ENCODE measurements at places on chromosomes 4 and X.

- DNase-seq: peak; percentile 31
Measured at GRCh38 chrX:150482537-150483206, 85.7 kb upstream of the MTM1 start.

- no peak for DNase-seq
Measured at GRCh38 chr4:172124656-172125308, 311.6 kb downstream of the GALNTL6 start.

DNA sequence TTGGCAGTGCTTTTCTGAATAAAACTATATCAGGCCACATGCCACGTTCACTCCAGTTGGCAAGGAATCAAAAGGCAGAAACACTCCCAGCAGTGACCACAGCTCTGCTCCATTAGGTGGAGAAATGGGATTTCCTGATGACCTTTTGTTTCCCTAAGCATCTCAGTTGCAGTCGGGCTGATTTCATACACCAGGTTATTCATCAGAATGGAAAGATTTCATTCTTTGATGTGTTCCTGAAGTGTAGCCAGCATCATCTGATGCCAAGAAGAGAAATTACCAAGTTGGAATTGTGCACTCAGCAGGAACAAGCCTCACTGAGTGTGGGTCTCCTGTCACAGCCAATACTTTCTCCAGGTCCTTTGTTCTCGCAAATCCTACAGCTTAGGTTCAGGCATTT, 193.7 kb downstream of the SPATA18 start:
- no peak for DNase-seq

DNA sequence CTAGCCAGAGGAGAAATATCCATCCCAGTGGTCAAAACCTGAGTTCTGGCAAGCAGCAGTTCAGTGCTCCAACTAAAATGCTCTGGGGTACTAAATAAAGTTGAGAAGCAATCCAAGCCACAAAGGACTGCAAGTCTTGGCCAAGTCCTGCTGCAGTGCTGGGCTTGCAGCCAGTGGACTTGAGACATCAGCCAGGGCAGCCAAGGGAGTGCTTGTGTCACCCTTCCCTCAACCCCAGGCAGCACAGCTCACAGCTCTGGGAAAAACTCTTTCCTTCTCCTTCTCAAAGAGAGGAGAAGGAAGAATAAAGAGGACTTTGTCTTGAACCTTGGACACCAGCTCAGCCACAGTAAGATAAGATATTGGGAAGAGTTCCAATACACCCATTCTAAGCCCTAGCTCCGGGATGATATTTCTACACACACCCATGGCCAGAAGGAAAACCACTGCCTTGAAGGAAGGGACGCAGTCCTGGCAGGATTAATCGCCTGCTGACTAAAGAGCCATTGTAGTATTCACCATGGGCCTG, 99.8 kb downstream of the PTCHD1 start:
- peak; percentile 0 for DNase-seq

DNA sequence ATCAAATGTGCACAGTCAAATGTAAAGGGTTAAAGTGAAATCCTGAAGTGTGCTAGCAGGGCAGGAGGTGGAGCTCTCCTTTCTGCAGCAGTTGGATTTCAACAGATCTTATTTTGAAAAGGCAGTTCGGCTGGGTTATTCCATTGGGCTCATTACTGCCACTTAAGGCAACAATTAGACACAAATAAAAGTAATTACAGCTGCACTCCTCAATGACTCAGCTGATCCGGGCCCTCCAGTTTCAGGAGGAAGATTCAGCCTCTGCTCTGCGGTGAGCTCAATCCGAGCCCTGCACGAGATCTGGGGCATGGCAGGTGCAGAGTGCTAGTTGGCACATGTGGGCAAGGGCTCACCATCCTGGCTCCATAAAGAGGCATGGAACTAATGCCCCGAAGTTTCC, 85.4 kb downstream of the PHKA2 start:
- no peak for DNase-seq

DNA sequence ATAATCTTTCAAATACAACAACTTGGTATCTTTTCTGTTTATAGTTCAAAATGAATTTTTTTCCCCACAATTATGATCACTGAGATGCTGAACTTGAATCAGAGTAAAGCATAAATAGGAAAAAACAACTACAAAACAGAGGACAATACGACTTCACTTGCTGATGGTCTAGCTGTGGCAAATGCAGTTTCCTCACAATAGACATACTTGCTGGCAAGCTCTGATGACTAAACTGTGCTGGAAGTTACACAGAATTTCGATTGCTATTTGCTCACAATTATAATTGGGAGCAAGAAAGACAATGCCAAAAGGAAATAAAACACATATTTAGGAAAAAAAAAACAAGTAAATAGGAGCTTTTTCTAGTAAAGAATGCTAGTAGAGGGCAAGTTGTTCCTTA, 14.7 kb downstream of the VEGFC start:
- no peak for DNase-seq

- peak; percentile 73 for DNase-seq
Measured at GRCh38 chr4:23789762-23790161, 100.1 kb downstream of the PPARGC1A start.

GRCh38 chrX:136061696-136062095, 76.5 kb downstream of the SLC9A6 start:
- no peak for DNase-seq

DNA sequence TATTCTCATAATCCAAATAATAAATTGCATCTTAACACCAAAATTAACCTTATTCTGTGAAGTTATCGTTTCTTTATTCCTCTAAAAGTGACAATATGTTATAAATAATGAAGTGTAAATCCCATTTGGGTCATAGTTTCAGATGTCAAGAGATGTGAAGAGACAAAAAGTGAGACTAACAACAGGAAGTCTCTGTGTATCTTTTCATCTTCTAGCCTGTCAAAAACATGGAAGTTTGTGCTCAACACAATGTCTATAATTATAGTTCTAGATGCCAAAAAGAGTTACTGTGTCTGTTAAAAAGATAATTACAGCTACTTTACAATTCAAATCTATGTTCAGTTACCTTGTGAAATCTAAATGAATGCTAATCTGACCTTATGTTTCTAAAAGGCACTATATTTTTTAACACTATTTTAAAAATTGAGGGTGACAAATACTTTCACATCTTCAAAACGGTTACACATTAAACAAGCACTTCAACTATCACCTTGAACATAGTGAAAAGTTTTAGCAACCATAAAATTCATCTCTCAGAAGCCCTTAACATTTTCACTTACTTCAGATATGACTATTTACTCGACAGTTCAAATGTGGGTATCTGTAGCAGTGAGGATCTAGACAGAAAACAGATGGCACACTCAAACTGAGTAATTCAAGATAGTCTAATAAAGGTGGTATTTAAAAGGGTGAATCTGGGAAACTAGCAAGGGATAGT, 509.8 kb downstream of the ARAP2 start:
- no peak for DNase-seq

GRCh38 chrX:71144651-71145050, at the start of gene NLGN3:
Gene NLGN3, plus strand, starts transcription at chrX:71144841. Its CDS starts 2,909 bp downstream, at chrX:71147750.
- DNase-seq: no peak

DNA sequence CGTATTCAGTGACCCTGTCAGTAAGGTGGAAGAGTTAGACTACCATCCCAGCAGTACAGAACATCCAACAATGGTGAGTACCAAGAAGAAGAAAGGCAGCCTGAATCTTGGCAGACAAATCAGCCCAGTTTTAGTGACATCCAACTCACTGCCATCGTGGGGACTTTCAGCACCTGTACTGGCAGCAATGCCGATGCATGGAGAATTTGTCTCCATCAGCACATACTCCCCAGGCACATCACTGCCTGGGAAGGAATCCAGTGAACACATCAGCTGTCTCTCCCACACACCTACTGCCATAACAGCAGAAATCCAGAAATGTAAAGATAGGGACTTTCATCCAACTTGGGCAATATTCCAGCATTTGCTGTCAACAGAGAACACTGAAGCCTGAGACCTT, 29.8 kb downstream of the PTCHD1 start:
- no peak for DNase-seq

- DNase-seq: no peak
Measured at GRCh38 chr4:126630230-126630629, 1002.5 kb upstream of the INTU start.

All from HS-5 (cell line).